ENCODE measurements at places on chromosomes 1 and 21. TPM values are rescaled to one million over a fixed set of nuclear protein-coding genes. Genes with fewer than 3 reads are reported as not detected.

The BTBD19 gene
- 4.3 TPM for polyA plus RNA-seq

DNA sequence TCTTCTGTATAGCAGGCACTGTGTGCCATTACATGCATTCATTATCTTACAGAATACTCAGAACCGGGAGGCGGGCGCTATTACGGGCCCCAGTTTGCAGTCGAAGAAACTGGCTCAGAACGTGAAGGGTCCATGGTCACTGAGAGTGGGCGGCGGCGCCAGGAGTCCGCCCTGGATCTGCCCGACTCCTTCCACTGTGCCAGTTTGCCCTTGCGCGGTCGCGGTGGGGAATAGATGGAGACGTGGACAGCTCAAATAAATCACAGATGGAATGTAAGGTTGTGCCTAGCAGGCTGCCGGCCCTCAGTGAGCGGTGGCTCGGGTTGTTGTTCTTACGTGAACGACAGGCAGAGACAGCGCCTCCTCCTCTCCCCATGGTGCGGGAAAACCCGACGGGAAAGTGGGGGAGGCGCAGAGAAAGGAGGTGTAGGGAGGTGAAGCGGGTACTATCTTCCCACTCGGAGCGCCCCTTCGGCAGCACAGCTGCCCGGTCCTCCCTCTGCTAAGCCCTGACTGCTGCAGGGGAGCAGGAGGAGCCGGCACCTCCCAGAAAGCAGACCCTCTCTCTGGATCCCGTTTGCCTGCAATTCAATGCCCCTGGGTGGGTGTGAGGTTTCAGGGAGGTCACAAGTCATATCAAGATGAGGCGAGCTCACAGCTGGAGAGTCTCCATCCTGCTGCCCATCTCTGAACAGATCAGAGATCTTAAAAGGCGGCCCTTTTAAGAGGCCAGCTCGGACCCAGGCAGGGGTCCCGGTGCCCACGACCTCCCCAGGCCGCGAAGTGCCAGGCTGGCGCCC is 1.1 kb downstream of the COL9A2 start:
- DNase-seq, result no peak

- DNase-seq, result no peak
These were observed 20.0 kb downstream of the PIK3CD start for GRCh38 chr1:9671377-9672140.

DNA sequence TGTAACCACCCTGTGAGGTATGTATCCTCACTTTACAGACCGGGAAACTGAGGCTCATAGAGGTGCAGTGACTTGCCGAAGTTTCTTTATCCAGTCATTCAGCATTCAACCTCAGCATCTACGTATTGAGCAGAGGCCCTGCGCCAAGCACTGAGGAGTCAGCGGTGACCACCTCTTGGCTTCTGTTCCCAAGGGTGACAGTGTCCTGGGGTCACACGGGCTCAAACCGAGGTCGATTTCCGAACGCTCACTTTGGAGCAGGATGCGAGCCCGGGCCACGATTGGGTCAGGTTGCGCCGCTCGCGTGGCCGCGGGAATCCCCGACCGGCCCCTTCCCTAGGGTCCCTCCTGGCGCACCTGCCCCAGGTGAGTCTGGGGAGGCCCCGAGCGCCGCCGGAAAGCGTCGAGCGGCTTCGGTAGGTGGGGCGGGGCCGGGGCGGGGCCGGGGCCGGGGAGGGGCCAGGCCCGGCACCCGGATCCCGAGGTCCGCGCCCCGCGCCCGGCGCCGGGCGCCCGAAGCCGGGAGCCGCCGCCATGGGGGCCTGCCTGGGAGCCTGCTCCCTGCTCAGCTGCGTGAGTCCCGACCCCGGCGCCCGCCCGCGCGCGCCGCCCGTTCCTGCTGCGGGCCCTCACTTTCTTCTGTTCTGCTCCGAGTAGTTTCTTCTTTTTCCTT is at the start of gene SERINC2:
Gene SERINC2, plus strand, starts transcription at position 482 of the 673 bp plus-strand sequence. Its CDS starts 53 bp downstream, at position 535.
- no peak for DNase-seq

DNA sequence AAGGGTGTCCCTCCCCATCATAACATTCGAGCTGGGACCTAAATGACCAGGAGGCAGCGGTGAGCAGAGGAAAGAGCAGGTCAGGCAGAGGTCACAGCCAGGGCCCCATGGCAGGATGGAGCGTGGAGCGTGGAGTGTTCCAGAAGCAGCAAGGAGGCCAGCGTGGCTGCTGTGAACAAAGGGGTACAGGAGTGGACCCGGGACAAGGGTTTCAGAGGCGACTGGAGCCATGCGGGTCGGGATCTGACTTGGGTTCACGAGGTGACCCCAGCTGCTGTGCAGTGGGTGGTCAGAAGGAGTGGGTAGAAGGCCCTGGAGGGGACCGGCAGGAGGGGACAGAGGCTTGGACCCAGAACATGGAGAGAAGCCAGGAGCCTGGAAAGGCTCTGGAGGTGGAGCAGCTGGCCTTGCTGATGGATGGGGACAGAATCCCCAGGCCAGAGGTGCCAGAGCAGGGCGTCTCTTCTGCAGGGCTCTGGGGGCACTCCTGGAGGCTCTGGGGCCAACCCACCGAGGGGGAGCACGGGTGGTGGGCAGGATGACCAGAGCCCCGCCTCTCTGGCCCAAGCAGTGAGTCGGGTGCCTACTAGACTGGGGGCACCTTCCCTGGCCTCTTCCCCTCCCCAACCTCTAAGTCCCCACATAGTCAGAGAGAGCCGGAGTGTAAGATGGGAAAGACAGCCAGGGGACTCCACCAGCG is 2.3 kb downstream of the CHD5 start:
- no peak for DNase-seq

DNA sequence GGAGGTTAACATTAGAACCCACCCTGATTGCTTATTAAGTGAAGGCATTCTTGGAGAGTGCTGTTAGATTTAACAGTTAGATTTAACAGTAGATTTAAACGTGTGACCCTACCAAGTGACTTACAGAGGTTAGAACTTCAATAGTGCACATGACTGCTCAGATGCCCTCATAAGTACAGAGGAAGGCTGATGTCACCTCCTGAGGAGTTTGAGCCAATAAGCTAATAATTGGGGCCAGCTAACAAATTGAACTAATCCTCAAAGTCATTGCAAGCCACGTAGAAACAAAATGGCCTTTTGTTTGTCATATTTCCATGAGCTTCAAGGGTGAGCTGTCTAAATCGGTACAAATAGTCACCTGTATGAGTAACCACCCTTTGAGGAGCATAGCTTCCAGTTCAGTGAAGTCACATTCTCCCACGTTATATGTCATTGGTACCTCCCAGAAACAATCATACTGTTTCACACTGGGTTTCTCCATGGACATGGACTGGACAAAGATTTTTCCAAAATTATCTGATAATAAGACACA is 11.7 kb downstream of the AVPR1B start:
- no peak for DNase-seq

GRCh38 chr1:54745274-54745673 is 19.0 kb downstream of the PARS2 start:
- DNase-seq, result no peak

The SLAMF7 gene
- polyA plus RNA-seq, result 1.5 TPM

The LCA5L gene
- polyA plus RNA-seq, result 1.5 TPM

The TEKT2 gene
- 0.13 TPM for polyA plus RNA-seq

- DNase-seq, result no peak
These were observed 7.9 kb downstream of the STYXL2 start for GRCh38 chr1:167101754-167102153.

The EVA1B gene
- polyA plus RNA-seq, result 74.7 TPM

GRCh38 chr1:175555266-175555665 is 188.1 kb downstream of the TNR start:
- no peak for DNase-seq

DNA sequence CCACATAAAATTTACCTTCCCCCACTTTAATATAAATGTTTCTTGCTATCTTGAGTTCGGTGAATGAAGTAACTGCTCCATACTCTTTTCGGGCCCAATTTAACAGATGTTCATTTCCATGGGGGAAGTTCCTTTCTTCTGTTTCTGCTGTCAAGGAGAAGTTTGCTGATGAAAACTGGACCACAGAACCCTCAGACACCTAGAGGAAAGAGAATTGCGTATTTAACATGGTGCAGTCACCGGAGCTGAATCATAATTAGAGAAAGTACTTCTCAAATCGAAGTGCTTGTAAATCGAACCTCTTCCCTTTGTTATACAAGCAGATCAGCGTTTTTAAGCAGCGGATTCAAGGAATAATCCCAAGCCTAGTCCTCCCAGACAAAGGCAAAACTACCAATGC is 151.2 kb downstream of the TGFBR3 start:
- DNase-seq, result no peak

The ADARB1 gene
- polyA plus RNA-seq, result 79.8 TPM

- no peak for DNase-seq
These were observed at the start of gene THAP3 for GRCh38 chr1:6624710-6625583. Gene THAP3, plus strand, starts transcription at chr1:6624868. Its CDS starts 351 bp downstream, at chr1:6625219.

The ERICH3 gene
- polyA plus RNA-seq, result 0.11 TPM

DNA sequence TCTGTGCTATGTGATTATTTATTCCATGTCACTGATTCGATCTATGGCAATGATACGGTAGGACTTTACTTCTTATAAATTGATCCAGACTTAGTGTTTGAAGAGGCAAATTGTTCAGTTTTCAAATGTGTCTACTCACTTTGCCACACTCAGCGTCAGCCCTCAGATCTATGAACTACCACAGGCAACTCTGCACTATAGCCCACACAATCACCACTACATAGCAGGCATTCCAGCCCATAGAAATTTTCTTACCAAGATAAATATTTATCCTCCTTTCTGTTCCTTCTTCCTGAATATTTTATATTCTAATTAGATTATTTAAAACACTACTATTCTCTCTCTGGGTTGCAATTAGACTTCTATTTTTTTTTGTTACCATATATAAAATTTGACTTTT is 776.1 kb downstream of the BRINP3 start:
- DNase-seq, result no peak

DNA sequence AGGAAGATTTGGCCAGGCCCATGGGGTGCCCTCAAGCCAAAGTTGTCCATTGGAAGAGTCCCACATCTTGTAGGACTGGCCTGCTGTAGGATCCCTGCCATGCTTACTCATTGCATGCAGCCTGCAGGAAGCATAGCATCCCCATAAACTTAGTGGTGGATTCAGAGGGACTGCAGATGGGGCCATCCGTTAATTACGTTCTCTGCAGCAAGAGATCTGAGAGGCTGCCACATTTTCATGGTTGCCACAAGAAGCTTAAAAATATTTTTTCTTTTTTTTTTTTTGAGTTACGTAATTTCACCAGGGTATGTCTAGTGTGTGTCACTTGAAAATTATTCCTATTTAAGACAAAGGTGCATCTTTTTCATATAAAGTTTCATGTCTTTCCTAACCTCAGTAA is 329.7 kb upstream of the USP24 start:
- no peak for DNase-seq

DNA sequence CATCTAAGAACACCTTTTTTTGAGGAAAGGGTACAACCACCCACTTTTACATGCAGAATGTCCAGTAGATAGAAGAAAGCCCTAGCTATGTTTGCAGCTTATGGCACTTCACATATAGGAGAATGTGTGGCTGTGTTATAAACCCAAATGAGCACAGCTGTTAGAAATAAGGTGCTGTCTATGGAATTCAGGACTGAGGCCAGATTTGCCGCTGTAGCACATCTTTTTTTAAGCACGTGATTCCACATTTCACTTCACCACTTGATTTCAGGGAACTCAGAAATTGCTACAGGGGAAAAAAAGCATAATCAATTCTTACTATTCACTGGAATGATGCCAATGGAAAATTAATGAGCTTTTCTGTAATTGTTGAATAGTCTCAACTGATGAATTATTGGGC is 147.2 kb upstream of the ADAMTS5 start:
- no peak for DNase-seq

DNA sequence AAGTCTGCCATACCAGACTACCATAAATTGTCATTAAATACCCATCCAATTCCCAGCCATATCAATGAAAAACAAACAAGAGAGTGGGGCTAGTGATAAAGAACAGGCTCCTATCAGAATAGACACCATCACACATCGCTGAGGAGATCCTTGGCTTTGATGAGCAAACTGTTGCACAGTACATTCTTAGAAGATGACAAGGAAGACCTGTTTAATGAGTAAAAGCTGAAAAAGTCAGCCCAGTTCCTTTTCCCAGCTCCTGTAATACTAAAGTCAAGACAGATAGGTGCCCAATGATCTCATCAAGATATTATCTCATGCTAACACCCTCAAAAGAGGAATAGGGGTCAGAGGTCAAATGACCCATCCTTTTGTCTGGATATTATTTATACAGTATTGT is 164.5 kb upstream of the COA6 start:
- DNase-seq, result no peak

The KDM1A gene
- 42.5 TPM for polyA plus RNA-seq
